ENCODE measurements at places on chromosomes 1 and 21.

DNA sequence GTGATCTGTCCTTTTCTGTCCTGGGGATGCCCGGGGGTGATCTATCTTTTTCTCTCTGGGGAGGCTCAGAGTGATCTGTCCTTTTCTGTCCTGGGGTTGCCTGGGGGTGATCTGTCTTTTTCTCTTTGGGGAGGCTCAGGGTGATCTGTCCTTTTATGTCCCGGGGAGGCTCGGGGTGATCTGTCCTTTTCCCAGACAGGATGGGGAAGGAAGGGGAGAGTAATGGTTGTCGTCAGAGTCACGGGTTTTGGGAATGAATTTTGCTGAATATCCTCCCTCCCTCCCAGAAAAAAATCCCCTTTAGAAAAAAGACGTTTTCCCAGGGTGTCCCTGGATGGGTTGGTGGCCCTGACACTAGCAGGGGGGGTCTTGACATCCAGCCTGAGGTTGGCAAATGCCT is 91.5 kb downstream of the ARHGEF10L start:
- no peak for DNase-seq

DNA sequence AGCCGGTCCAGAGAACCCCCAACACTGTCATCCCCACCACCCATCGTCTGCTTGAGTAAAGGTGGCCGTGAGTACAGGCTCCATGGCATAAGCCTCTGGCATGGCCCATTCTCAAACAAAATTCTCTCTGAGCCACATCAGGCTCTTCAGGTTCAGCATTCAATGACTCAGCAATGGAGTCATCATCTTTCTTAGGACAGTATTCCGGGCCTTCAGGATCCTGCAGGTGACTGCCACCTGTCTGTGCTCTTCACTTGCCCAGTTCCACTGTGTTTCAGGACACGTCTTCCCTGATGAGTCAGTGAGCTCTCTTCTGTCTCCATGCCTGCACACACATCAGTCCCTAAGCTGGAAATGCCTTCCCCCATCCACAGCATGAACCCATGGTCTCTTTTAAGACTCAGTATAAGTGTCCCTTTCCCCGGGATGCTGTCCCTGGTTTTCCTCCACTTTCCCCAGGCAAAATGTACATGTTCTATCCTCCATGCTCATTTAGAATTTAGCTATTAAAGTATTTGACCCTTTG is 81.1 kb upstream of the FGGY start:
- DNase-seq = no peak

DNA sequence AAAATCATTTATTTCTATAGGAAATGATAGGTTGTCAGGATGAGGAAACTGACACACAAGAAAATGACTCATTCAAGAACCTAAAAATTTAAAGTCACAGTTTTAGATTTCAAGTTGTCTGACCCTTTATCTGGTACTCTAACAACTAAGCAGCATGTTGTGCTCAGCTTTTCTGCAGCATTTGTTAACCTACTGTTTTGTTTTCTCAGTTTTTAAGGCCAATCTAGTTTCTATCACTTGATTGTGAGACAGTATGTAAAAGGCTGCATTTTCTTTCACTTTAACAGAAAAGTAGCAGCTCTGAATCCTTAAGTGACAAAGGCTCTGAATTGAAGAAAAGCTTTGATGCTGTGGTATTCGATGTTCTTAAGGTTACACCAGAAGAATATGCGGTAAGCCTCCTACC is 59.1 kb downstream of the RALGPS2 start:
- no peak for DNase-seq

DNA sequence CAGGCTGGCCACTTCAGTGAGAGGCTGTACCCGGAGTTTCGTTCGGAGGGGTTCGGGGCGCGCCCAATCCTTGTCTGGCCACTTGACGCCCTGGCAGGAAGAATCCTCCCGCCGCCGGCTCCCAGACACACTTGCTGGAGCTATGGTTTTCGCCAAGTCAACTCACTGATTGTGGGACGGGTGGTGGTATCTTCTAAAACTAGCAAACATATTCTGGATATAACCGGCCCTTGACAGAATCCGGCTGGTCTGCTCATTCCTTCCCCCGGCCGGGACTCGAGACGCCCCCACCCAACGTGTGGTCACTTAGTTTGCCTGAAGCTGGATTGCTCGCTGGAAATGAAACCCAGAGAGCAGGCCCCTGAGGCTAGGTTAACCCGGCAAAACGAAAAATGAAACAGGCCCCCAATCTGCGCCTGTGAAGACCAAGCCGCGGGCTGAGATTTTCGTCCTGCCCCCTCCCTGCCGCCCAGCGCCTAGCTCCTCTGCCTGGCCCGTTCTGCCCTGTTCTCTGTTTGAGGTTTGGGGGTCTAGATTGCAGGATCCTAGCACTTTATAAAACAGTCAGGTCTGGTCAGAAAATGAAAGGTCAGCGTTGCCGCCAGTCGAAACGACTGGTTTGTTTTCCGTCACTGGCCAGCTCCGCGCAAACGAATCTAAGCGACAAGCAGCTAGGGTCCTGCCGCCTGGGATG is 4.6 kb downstream of the GFI1 start:
- peak; percentile 36 for DNase-seq

DNA sequence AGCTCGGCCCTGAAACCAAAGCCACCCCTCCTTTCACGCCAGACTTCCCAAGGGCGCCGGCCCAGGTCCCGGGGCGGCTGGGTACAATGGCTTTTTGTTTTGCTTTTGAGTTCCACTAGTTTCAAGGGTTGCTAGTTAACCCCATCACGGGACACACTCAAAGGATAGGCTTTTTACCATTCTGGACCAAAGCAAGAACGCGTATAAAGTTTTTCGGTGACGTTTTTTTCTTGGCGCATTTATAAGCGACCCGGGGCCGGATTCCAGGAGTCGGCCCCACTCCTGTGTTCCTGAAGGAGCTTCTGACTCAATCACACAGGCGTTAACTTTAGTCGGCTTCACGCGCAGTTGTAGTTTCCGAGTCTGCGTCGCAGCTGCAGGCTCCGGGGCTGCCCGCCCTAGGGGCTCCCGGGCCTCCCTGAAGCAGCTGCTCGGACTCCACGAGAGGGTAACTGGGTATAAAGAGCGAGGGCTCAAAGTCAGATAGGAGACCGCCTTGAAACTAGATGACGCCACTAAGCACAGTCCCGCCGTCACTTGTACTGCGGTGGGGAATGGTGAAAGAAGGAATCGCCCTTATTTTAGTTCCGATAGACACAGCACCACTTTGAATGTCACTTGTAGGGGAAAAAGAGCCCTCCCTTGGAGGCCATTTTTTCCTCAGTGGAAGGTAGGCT is 707 bp upstream of the KLHL21 start:
- peak; percentile 67 for DNase-seq

DNA sequence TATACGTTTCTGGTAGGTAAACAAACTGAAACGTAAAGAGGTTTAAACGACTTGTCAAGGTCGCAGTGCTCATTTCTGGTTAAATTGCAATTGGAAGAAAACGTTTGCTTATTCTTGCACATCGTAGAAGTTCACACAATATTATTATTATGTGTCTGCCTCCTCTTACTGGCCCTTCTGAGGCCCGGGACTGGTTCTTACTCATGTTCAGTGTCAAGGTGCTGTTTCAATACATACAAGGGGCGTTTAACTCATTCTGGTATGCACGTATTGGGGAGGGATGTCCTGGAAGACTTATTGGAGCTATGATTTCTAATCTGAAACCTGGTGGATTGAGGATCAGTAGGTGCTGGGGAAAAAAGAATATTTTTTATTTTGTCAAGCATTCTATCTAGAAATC is 932 bp downstream of the RPF1 start:
- DNase-seq = no peak

DNA sequence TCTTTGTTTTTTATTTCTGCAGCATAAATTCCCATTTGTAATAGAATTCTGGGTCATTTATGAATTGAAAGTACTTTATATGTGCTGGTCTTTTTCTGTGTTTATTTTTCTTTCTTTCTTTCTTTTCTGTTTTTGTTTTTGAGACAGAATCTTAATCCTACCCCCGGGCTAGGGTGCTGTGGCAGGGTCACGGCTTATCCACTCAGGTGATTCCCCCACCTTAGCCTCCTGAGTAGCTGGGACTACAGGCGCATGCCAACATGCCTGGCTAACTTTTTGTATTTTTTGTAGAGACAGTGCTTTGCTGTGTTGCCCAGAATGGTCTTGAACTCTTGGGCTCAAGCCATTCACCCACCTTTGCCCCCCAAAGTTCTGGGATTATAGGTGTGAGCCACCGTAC is 18.7 kb downstream of the RAP1A start:
- no peak for DNase-seq

- DNase-seq = no peak
Measured at GRCh38 chr1:70044832-70045231, 160.5 kb downstream of the LRRC40 start.

- no peak for DNase-seq
Measured at GRCh38 chr1:181655756-181656155, 172.4 kb downstream of the CACNA1E start.

DNA sequence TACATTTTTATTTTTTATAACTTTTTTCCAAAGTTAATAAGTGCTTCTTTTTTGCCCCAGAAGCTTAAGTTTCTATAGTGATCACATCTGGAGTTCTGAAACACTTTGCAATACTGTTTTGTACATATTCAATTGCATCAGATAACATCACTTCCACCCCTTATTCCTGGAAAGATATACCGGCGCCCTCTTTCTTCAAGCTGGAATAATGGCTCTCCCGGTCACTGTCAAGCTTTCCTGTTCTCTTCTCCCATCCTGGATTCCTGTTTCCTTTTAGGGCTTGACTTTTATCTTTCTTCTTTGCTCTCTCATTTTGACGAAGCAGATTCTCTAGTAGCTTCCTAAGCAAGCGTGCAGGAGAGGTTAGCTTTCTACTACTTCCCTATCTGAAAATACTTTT is 1866.8 kb downstream of the MRPL39 start:
- DNase-seq = no peak

DNA sequence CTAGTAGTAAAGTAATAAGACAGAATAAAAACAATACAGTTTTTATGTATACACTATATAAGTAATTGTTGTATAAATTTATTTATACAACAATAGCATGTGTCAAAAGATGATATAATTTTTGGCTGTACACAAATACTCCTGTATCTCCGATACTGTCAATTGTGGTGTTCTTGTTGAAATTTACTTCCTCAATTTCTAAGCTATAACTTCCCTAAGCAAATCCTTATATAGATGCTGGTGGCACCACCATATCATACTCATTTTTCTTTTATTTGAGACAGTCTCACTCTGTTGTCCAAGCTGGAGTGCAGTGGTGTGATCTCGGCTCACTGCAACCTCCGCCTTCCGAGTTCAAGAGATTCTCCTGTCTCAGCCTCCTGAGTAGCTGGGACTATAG is 141.0 kb upstream of the HP1BP3 start:
- DNase-seq = no peak

DNA sequence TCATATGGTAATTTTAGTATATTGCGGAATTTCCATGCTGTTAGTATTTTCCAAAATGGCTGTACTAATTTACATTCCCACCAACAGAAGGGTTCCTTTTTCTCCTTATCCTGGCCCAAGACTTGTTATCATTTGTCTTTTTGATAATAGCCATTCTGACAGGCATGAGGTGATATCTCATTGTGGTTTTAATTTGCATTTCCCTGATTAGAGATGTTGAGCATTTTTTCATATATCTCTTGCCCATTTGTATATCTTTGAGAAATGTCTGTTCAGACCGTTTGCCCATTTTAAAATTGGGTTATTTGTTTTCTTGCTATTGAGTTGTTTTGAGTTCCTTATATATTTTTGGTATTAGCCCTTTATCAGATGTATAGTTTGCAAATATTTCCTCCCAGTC is 14.0 kb downstream of the CAPZA1 start:
- DNase-seq = no peak

- no peak for DNase-seq
Measured at GRCh38 chr1:150881331-150882070, 5.1 kb upstream of the ARNT start.

- no peak for DNase-seq
Measured at GRCh38 chr1:185239861-185240260, 77.2 kb downstream of the IVNS1ABP start.

DNA sequence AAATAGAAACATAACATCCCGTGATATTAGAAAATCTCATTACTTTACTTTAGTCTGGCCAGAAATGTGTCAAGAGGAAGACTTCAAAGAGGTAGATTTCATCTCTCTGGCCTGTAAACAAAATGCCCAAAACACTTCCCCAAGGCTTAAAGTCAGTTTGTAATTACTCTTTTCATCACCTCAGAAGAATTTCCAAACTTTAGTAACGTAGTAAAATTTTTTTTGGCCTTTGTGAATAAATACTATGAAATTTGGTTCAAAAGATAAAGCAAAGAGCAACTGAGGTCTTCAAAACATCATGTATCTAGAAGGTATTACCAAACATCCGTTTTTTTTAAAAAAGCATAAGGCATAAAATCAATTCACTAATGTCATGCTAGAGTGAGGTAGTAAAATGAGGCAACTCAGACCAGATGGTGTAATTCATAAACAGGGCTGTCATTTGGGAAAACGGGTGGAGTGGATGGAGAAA is 51.4 kb downstream of the LEPR start:
- DNase-seq = no peak

- no peak for DNase-seq
Measured at GRCh38 chr1:11746092-11746491, 10.2 kb downstream of the AGTRAP start.

DNA sequence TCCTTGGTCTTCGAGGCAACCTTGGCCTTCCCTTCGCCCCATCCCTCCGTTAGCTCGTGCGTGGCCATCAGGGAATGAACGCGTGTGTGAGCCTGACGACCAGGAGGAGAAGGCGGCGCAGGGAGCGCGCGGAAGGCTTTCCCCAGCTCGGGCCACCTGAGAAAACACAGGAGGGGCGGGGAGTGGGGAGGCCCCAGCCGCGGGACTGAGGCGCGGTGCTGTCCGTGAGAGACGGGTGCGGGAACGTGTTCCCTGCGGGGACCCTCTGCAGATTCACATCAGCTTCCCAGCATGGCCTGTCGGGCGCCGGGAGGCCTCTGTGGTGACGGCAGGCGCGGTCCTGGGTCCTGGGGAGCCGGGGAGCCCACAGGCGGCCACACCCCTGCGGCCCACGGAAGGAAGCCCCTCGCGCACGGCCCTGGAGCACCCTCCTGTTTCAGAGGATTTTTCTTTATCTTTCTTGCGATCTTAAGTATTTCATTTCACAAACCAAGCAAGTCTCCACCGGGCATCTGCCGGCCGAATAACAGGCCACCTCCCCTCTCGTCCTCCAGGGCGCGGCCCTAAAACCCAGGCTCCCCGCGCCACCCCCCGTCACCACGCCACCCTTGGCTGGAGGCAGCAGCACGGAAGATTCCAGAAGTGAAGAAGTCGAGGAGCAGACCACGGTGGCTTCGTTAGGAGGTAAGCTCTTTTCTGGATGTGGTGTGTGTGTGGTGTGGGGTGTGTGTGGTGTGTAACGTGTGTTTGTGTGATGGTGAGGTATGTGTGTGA is 66.3 kb downstream of the SLC19A1 start:
- no peak for DNase-seq
